ENCODE measurements at places on chromosomes 7 and 10.

GRCh38 chr7:43554423-43554822, 28.5 kb upstream of the STK17A start:
- DNase-seq = no peak

- DNase-seq = no peak
These were observed 48.8 kb upstream of the SMNDC1 start for GRCh38 chr10:110353244-110354119.

DNA sequence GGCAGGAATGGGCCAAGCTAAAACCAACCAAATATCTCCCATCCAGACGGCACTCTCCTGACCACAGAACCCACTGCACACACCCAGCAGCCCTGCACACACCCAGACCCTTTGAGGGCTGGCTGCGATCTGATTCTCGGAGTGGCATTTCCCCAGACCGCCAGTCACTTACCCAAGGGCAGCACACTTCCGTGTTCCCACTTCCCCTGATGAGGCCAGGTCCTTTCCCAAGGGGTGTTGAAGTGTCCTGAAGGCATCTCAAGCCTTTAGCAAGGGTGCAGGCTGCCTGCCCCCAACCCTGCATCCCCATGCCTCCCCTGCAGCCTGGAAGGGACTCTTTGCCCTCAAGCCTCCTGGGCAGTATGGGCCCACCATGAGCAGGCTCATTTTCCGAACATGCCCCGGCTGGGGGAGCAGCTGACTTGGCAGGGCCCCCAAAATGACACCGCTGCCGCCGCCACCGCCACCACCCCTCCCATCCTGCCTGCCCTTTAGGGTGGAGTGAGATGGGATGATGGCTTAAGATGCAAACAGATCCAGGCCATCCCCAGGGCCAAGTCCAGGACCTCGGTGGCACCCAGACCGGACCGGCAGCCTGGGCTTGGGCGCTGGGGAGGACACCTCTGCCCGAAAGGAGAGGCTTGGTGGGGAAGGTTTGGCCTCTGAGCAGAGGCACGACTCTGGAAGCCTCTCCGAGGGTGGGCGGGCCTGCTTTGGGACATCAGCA, 159.8 kb downstream of the NRF1 start:
- DNase-seq = no peak

DNA sequence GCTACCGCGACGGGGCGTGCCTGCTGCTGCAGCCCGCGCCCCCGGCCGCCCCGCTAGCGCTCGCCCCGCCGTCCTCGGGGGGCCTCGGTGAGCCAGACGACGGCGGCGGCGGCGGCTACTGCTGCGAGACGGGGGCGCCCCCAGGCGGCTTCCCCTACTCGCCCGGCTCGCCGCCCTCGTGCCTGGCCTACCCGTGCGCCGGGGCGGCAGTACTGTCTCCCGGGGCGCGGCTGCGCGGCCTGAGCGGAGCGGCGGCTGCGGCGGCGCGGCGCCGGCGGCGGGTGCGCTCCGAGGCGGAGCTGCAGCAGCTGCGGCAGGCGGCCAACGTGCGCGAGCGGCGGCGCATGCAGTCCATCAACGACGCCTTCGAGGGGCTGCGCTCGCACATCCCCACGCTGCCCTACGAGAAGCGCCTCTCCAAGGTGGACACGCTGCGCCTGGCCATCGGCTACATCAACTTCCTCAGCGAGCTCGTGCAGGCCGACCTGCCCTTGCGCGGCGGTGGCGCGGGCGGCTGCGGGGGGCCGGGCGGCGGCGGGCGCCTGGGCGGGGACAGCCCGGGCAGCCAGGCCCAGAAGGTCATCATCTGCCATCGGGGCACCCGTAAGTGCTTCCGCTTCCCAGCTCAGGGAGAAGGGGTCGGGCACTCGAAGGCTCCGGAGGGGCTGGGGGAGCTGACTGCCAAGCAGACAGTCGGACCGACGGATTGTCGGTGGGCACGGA, 761 bp downstream of the PTF1A start:
- no peak for DNase-seq

GRCh38 chr10:21655687-21656086, 121.7 kb downstream of the MLLT10 start:
- no peak for DNase-seq

GRCh38 chr10:122191936-122192541, 79.1 kb upstream of the BTBD16 start:
- no peak for DNase-seq

All from NCI-H1048 (cell line).